Activated CD4-positive, alpha-beta memory T cell treated with anti-CD3 and anti-CD28 coated beads, Interleukin-2, amount 10 ng/mL, durations not matched to agents 7 days and 5 days (primary cell): ENCODE measurements at places on chromosomes 1 and 21. TPM values are rescaled to one million over a fixed set of nuclear protein-coding genes. Genes with fewer than 3 reads are reported as not detected.

- H3K36me3 ChIP-seq, result no peaks in the 10 kb centered on the region
- H3K27me3 ChIP-seq, result no peaks in the 10 kb centered on the region
- H3K27ac ChIP-seq, result no peak overlapping the region
- H3K4me1 ChIP-seq, result no peaks in the 10 kb centered on the region
- DNase-seq, result no peak
Observed at GRCh38 chr1:225766967-225767633, 10.5 kb upstream of the SRP9 start.

The FCRLA gene
- not detected for total RNA-seq

DNA sequence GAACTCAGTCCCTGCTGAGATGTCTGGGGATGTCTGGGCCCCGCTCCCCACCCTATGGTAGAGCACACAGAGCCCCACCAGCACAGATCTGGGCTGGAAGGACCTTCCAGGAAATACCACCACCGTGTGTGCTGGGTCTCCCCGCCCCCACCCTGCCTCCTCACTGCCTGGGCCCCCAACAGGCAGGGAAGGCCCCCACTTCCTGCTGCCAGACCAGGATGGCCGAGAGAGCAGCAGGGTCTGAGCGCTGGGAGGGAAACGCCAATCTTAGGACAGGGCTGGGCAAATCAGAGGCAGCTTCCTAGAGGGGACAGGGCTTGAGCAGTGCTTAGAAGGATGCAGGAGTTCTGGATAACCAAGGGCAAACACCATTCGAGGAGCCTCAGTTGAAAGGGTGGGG is 11.9 kb downstream of the ADGRB2 start:
- H3K4me3 ChIP-seq, result no peak overlapping the region
- no peak for DNase-seq
- peaks cover 24% of the 10 kb centered on the region for H3K4me1 ChIP-seq
- H3K27me3 ChIP-seq, result peaks cover 14% of the 10 kb centered on the region
- H3K27ac ChIP-seq, result no peak overlapping the region

DNA sequence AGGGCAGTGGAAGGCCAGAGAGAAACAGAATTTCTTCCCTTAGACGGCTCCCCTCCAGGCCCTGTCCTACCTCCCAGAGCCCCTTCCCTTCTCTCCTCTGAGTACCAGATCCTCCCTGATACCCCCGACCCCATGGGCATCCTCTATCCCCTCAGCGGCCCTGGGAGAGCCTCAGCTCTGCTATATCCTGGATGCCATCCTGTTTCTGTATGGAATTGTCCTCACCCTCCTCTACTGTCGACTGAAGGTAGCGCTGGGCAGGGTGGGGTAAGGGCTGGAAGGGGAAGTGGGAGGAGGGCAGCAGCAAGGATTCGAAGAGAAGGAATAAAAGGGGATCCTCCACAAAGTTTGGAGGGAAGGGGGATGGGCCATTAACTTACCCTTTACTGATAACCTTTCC is 2.7 kb downstream of the FCER1G start:
- H3K4me1 ChIP-seq, result peaks cover 43% of the 10 kb centered on the region
- H3K4me3 ChIP-seq, result no peak overlapping the region
- peaks cover 24% of the 10 kb centered on the region for H3K36me3 ChIP-seq

- H3K4me1 ChIP-seq, result peaks cover 20% of the 10 kb centered on the region
- no peaks in the 10 kb centered on the region for H3K36me3 ChIP-seq
- no peak for DNase-seq
- peaks cover 8% of the 10 kb centered on the region for H3K27me3 ChIP-seq
Observed at GRCh38 chr1:77929806-77930205, 41.4 kb downstream of the NEXN start.

The ASCL5 gene
- total RNA-seq, result not detected

DNA sequence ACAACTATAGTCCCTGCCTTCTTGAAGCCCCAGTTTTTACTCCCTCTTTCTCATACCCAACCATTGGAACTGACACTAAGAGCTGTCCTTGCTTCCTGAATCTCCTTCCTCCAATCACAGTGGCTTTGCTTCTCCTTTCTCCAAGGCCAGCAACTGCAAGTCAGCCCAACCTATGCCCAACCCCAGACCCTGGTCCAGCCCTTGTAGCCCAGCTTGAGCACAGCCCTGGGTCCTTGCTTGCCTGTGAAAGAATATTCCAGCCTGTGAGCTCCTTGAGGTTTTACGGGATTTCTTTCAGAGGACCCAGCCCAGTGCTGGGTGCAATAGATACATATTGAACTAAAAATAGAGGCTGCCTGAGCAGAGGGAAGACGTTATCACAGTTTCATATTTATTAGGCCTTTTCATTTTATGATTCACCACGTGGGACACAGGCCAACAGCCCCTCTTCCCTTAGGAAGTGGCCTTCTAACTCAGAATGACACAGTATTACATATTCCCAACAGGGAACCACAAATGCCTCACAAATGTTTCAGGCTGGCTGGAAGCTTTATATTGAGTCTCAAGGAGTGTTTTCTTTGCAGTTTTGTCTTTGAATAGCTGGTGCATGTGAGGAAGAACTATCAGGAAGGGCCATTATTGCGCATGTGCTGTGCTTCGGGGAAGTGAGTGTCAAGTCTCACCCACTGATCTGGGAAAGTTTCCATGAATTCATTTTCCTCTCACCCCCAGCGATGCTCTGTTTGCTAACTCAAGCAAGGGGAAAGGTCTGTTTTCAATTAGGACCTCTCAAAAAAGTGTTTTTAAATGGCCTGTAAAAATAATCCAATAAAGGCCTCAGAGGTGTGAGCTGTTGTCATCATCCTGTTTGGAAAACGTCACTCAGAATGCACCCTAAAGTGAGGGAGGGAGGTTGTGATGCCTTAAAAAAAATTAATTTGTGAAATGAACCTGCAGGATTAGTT is 92.3 kb upstream of the NFIA start:
- H3K36me3 ChIP-seq, result no peaks in the 10 kb centered on the region
- no peak overlapping the region for H3K27ac ChIP-seq
- no peaks in the 10 kb centered on the region for H3K4me1 ChIP-seq
- H3K4me3 ChIP-seq, result no peak overlapping the region

DNA sequence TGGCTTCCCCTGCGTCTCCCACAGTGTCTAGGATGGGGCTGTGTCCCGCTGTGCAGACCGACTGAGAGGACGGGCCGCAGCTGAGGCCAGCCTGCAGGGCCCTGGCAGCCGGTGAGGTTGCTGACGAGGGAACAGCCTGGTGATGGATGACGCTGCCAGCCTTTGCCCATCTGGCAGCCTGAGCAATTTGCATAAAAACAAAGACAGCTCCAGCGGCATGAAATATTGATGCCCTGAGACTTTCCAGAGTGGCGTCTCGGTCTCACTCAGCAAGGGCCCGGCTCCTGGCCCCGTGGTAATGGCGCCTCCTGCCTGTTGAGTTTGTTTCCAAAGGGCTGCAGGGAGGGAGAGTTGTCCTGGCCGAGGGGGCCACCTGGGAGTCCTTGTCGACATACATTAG is 19.1 kb upstream of the KCNA10 start:
- no peaks in the 10 kb centered on the region for H3K4me1 ChIP-seq
- H3K36me3 ChIP-seq, result no peaks in the 10 kb centered on the region
- peaks cover 5% of the 10 kb centered on the region for H3K27me3 ChIP-seq
- no peak overlapping the region for H3K27ac ChIP-seq
- DNase-seq, result no peak

DNA sequence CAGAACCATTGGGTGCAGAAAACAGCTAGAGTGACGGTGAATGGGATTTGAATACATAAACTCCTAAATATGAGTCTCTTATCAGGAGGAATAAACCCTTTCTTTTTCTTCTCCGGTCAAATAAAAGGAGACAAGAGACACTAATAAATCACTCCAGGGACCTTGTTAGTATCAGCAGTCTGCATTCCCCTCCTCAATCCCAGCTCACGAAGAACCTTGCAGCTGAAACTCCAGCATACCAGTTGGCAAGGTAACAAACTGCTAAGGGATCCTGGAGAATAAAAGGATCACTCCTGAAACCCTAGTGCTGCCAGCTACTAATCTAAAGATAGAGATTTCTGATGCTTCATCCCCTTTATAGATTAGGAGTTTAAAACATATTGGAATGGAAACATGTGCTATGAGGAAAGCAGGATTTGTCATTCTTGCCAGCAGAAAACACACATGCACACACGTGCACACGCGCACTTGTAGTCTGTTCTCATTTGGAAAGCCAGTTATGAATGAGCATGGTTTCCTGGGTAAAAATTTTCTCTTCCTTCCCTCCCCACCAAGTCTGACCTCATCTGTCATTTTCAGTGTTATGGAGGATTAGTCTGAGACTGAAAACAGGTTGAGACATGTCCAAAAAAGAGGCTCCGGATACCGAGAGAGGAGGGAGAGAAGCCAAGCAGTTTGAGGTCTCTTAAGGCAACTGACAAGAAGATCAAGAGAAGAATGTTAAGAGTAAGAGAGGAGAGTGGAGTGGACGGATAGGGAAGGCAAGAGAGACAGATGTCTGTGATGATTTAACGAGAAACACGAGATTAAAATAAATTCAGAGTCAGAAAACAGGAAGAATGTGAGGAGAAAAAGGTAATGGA is 10.9 kb downstream of the IER5 start:
- peak overlapping the region; percentile 90 for H3K27ac ChIP-seq
- no peaks in the 10 kb centered on the region for H3K27me3 ChIP-seq
- peak; percentile 55 for DNase-seq
- peaks cover 16% of the 10 kb centered on the region for H3K36me3 ChIP-seq
- peak overlapping the region; percentile 54 for H3K4me3 ChIP-seq
- H3K4me1 ChIP-seq, result peaks cover 90% of the 10 kb centered on the region
